ENCODE measurements at places on chromosomes 2 and 18.

DNA sequence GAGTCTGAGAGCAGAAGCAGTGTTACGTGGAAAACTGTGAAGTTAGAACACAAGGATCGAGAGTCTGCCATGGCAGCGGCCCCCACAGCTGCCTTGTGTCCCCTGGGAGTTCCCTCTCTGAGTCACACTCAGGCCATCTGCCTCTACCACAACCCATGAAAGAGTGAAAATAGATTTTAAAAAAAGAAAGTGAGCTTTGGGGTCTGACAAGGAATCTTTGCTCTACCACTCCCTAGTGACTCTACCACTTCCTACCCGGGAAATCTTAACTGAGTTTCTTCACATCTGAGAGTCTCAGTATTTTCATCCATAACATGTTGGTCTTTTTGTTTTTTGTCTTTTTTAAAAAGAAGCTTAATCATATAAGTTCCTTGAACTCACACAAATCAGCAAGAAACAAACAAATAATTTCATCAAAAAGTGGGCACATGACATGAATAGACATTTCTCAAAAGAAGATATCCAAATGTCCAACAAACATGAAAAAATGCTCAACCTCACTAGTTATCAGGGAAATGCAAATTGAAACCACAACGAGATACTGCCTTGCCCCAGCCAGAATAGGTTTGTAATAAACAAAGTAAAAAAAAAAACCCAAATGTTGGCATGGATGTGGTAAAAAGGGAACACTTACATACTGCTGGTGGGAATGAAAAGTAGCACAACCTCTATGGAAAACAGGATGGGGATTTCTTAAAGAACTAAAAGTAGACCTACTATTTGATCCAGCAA lies 2.4 kb upstream of the MSGN1 start:
- DNase-seq: no peak

DNA sequence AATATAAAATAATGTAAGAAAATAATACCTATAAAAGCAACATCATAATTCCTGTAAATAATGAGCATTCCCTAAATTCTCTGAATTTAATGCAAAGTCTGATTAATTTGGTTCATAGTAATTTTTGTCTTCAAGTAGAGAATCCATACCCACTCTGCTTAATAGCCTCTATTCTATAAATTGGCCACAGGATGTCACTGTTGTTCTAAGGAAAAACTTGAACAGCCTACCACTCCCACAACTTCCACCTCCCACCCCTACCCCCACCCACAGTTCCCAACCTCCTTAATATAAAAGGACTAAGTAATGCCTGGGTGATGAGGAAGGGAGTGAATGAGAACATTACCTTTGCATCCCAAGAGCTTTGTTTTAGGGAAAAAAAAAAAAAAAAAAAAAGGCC lies 27.2 kb upstream of the BBS5 start:
- DNase-seq: no peak

DNA sequence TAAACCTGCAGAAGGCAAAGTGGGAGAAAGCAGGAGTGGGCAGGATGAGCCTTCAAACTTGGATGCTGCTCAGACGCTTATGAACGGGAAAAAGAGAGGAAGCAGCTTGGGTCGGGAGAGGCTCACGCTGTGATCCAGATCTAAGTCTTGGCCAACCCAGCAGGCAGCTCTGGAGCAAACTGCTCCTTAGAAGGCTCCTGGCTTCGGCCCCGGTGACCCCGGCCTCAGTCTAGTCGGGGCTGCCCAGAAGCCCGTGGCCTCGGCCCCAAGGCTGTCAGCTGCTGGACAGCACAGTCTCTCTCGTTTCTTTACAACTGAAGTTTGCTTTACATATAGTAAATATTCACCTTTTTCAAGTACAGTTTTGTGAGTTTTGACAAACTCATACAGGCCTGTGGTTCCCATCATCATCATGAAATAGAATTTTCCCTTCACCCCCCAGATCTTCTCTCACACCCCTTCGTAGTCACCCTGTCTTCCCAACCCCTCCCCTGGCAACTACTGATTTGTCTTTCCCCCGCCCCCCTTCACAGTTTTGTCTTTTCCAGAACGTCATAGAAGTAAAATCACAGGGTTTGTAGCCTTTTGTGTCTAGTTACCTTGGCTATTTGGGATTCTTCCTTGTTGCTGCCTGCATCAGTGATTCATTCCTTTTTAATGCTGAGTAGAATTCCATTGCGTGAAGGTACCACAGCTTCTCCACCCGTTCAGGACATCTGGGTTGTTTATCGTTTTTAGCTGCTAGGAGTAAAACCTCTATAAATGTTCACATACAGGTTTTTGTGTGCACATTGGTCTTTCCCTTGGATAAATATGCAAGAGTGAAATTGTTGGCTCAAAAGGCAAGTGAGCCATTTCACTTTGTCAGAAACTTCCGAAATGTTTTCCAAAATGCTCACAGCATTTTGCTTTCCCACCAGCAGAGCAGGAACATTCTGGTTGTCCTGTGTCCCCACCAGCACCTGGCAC lies 35.1 kb downstream of the MYO7B start:
- DNase-seq: no peak

GRCh38 chr2:100541404-100541803 lies 21.4 kb upstream of the PDCL3 start:
- DNase-seq: no peak

DNA sequence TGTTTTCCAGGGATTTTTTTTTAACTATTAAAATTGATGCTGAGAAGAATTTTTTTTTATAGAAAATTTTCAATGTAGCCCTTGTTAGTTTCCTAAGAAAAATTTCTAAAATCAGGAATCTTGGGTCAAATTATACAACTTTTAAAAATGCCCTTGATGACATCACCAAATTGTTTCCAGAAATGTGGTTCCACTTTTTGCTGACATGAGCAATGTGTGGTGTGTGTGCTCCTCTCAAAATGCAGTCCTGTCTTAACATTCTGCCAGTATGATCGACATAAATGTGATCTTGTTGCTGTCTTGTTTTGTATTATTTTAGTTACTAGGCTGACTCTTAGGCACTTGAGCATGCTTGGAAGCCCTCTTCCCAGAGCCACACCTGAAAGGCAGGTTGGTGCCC lies 89.7 kb upstream of the ST6GAL2 start:
- no peak for DNase-seq

DNA sequence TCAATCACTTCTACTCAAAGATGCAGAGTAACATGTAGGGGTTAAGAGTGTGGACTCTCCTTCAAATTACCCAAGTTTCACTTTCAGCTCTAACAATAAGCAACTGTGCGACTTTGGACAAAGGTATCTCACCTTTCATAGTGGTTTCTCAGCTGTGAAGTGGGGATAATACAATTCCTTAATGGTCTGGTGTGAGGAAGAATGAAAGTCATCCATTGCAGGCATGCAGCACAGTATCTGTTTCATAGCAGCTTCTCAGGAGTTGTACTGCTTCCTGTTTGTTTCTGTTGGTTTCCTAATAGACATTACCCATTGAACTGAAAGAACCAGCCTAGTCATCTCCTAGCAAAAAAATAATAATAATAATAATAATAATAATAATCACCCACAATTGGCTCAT lies 74.4 kb downstream of the DDX18 start:
- no peak for DNase-seq

- no peak for DNase-seq
Measured at GRCh38 chr2:237977380-237977779, 10.6 kb downstream of the UBE2F start.

DNA sequence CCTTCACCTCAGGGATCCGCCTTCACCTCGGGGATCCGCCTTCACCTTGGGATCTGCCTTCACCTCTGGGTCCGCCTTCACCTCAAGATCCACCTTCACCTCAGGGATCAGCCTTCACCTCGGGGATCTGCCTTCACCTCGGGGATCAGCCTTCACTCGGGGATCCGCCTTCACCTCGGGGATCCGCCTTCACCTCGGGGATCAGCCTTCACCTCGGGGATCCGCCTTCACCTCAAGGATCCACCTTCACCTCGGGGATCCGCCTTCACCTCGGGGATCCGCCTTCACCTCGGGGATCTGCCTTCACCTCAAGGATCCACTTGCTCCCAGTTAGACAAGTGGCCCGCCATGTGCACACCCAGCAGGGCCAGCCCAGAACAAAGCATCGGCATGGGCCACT lies 7.3 kb downstream of the KIF1A start:
- DNase-seq: no peak

DNA sequence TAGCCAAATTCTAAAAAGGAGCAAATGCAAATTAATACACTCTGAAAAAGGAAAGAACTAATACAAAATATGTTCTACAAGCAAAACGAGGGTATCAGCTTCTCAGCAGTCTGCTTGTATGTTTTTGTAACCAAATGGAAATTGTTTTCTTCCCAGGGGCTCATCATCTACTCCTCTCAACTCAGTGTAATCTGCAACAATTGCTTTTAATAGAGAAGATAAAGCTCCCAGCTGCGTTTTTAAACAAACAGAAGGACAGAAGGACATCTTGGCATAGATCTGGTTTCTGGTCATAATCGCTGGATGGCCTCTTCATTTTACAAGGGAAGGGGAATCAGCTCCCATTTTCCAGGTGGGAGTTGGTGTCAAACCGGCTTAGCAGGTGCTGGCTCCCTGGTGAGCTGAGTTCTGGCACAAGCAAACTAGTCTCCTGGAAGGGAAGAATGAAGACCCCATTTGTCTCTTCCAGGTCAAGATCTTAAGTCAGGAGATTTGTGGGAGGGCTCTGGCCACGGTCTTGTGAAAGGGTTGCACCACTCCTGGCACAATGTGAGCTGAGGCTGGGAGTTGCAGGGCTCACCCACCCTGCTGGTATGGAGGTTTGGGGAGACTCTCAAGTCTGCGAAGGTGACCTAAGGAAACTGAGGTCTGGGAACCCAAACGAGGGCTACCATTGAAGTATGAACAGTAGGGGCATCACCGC lies 41.6 kb downstream of the NPPC start:
- DNase-seq: no peak

GRCh38 chr2:173959909-173960308 lies 5.3 kb downstream of the SP3 start:
- no peak for DNase-seq

DNA sequence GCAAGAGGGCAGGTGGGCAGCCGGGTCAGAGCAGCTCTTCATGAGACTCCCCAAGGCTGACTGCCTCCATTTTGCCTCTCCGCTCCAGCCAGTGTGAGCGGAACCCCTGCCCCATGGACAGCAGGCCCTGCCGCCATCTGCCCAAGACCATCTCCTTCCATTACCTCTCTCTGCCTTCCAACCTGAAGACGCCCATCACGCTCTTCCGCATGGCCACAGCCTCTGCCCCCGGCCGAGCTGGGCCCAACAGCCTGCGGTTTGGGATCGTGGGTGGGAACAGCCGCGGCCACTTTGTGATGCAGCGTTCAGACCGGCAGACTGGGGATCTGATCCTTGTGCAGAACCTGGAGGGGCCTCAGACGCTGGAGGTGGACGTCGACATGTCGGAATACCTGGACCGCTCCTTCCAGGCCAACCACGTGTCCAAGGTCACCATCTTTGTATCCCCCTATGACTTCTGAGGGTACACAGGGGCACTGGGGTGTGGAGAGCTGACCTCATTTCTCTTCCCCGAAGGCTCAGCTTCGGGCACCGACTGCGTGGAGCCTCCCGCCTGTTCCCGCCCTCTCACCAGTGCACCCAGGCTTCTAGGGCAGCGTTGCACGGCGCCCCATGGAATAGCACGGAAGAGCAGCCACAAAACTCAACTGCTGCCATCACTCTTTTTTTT lies 49.0 kb downstream of the FBLN7 start:
- DNase-seq: no peak

DNA sequence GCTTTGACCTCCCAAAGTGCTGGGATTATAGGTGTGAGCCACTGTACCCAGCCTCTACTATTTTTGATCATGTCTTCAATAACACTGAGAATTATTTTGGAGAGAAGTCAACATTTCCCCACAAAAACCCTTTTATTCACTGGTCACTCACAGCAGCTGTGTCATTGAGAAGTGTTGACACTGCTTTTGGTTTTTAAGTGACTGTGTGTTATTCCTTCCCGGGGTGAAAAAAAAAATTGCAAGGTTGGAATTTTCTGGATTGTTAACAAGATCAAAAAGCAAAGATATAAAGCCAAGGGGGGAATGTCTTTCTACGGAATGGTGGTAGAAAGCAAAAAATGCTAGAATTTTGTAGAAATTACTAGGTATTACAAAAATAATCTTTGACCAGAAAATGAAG lies 61.5 kb downstream of the TANC1 start:
- no peak for DNase-seq

DNA sequence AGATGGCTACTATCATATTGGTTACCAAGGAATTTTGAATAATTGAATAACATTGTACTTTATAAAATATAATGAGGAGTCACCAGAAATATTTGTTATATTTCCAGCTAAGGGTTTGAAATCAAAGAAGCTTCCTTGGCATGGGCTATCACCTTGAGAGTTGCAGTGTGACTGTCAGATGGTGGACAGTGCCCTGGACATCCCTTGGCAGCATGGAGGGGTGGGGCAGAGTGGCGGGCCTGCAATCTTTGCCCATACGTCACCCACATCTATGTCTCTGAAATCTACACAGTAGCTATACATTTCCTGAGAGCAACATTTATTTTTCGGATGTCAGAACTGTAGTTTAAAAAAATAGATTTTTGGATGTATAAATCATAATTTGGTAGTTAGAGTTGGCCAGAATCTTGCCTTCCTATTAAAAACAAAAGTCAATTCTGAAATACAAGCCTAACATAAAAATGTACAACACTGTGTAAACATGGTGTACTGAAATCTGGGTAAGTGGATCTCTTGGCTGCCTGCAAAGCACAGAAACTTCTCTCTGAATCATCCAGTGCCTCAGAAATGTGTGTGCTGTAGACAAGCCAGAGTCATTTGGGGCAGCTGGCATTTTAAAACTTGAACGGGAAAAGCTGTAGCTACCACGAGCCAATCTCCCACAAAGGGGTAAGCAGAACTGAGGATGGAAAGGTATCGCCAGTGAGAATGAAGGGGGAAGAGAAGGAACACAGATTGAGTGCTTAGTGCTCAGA lies 124.2 kb upstream of the ARHGAP28 start:
- no peak for DNase-seq

DNA sequence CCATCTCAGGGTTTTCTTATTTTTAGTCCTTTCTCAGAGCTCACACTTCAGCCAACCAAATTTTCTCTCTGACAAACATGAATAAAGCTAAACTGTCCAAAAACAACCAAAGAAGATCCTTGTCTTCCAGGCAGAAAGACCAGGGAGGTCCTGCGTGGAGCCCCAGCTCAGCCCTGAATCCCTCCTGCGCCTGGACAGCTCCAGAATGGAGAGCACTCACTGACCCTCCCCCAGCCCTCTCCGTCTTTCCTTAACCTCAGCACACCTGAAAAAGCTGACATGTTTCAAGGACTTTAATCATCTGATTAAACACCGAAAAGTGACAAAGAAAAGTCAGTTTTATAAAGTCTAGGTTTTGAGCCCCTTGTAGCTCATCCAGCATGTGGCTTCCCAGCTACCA lies 22.9 kb upstream of the GNAL start:
- no peak for DNase-seq

- DNase-seq: no peak
Measured at GRCh38 chr2:109438773-109439389, 174.9 kb downstream of the SEPTIN10 start.

- DNase-seq: no peak
Measured at GRCh38 chr2:197077336-197077735, 150.8 kb upstream of the PGAP1 start.

DNA sequence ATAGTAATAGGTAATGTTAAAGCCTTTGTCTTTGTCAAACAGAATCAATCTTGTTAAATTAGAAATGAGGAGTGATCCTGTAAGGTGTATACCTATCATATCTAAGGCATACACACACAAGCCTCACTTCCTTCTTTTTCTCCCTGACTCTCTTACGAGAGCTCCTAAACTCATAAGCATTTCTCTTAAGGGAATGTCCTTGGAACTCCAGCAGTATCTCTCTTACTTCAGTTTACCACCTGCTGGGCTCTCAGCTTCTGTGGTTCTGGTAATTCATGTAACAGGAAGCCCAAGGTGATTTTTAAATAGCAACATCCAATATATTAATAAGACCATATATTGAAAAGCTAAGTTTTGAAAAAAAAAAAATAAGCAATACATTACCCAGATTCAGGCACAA lies 85.9 kb downstream of the UBE2E3 start:
- DNase-seq: no peak
